CD4-positive, alpha-beta memory T cell (primary cell): ENCODE measurements at places on chromosomes 1 and 21. TPM values are rescaled to one million over a fixed set of nuclear protein-coding genes. Genes with fewer than 3 reads are reported as not detected.

The PTPN14 gene
- 0.20 TPM for total RNA-seq

The PAFAH2 gene
- 20.0 TPM for total RNA-seq

The CD84 gene
- 98.9 TPM for total RNA-seq

The TMPRSS2 gene
- not detected for total RNA-seq

The FCRL2 gene
- total RNA-seq = not detected

The SOX13 gene
- 9.1 TPM for total RNA-seq

The CAMTA1 gene
- 42.5 TPM for total RNA-seq

The HSPA6 gene
- total RNA-seq = 2.4 TPM

The BRDT gene
- total RNA-seq = 0.44 TPM

The OR14K1 gene
- not detected for total RNA-seq

The MMP23B gene
- total RNA-seq = 3.7 TPM

The PCSK9 gene
- total RNA-seq = not detected

DNA sequence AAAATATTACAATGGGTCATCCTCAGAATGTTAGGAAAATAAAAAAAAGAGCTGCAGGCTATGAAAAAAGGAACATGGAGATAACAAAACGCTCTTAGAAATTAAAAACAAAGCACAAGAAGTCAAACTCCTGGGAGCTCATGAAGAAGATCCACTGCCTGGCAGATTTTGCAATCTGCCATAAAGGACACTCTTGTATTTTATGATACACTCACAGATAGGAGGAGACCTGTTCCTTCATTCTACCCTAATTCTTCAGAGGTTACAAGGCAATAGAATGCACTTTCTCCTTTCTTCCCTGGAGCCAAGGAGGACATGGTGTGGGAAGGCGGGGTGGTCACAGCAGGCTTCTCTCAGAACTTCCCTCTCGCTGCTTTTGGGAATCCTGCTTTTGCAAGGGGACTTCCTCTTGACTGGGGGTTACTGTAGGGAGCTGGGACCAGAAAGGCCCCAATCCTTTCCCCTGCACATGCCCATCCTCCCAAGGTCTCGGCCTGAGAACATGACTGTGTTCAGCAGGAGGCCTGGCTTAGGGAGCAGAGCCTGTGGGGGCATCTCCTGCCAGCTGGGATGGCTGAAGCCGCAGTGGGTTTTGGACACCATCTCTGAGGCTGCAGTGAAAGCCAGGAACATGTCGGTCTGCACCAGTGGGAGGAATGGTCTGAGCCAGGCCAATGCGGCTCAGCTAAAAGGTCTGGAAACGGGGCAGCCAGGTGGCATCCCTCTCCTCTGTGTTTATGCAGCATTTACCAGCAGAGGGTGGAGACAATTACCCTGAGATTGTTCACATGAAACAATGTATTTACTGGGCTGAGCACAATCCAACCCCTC is 44.8 kb downstream of the GPR161 start:
- no peak overlapping the region for H3K27ac ChIP-seq
- no peaks in the 10 kb centered on the region for H3K27me3 ChIP-seq
- H3K4me3 ChIP-seq = no peak overlapping the region
- H3K4me1 ChIP-seq = no peaks in the 10 kb centered on the region

- H3K36me3 ChIP-seq = no peaks in the 10 kb centered on the region
- no peak for DNase-seq
- H3K27me3 ChIP-seq = no peaks in the 10 kb centered on the region
- no peaks in the 10 kb centered on the region for H3K4me1 ChIP-seq
- no peak overlapping the region for H3K27ac ChIP-seq
Observed at GRCh38 chr1:209948155-209948554, 10.1 kb downstream of the SYT14 start.

DNA sequence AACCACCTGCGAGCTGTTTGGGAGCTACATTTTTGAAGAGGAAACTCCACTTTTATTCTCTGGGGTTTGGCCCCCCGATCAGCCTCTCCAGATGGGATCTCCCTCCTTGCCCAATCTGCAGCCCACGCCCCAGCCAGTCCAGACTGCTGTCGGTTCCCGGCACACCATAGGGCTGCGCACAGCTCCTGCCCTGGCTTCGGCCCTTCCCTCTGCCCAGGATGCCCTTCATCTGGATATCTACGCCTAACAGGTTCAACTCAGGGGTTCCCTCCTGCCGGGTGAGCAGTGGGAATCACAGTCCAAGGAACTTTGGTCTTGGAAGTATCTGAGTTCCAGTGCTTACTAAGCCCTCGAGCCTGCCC is 135.3 kb downstream of the KAZN start:
- H3K27ac ChIP-seq = no peak overlapping the region
- H3K4me3 ChIP-seq = no peak overlapping the region
- H3K4me1 ChIP-seq = no peaks in the 10 kb centered on the region
- no peak for DNase-seq
- H3K36me3 ChIP-seq = no peaks in the 10 kb centered on the region

- no peaks in the 10 kb centered on the region for H3K36me3 ChIP-seq
- H3K4me3 ChIP-seq = no peak overlapping the region
- no peaks in the 10 kb centered on the region for H3K27me3 ChIP-seq
- DNase-seq = no peak
- H3K4me1 ChIP-seq = no peaks in the 10 kb centered on the region
- H3K27ac ChIP-seq = no peak overlapping the region
Observed at GRCh38 chr1:97365026-97365425, 555.8 kb downstream of the DPYD start.

- H3K4me1 ChIP-seq = no peaks in the 10 kb centered on the region
- H3K4me3 ChIP-seq = no peak overlapping the region
- no peaks in the 10 kb centered on the region for H3K36me3 ChIP-seq
Observed at GRCh38 chr1:59359325-59359724, 62.4 kb downstream of the FGGY start.

DNA sequence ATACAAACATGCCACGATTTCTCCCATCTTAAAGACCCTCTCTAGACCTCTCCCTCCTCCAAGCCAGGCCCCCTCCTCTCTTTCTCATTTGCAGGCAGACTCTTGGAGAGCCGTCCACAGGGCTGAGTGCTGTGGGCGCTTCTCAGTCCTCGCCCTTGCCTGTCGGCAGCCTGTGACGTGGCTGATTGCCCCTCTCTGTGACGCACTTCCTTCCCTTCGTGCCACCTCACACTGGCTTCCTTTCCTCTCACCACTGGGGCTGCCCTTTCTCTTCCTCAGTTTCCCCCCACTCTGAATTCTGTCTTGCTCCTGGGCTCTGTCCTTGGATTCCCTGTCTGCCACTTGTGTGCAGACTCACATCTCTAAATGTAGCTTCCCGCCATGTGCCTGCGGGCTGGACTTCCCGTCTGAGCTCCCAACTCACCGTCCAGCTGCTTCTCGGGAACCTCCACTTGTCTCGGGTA is 227.2 kb downstream of the CAMTA1 start:
- no peak for DNase-seq
- no peaks in the 10 kb centered on the region for H3K27me3 ChIP-seq
- H3K27ac ChIP-seq = no peak overlapping the region
- no peak overlapping the region for H3K4me3 ChIP-seq

DNA sequence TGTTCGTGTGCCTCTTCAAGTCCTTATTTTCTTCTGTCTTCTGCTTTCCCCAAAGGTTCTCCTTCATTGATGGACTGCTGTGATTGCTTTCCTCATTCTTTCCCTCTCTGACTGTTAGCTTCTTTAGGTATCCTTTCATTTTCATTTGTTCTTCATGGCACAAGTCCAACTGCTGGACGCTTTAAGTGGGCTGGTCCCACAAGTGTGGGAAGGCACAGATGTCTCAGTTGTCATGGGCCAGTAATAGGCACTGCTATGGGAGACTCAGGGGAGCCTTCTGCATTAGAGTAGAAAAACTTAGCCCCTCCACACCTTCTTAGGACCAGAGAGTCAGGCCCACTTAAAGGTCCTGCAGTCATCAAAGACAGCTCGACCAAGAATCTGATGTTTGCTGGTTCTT is 122.3 kb upstream of the C1orf105 start:
- no peak overlapping the region for H3K4me3 ChIP-seq
- no peak for DNase-seq
- no peaks in the 10 kb centered on the region for H3K27me3 ChIP-seq
- no peaks in the 10 kb centered on the region for H3K36me3 ChIP-seq

- H3K4me1 ChIP-seq = no peaks in the 10 kb centered on the region
- H3K27ac ChIP-seq = no peak overlapping the region
- no peaks in the 10 kb centered on the region for H3K27me3 ChIP-seq
- H3K4me3 ChIP-seq = no peak overlapping the region
Observed at GRCh38 chr21:40254540-40255465, 387.6 kb downstream of the PCP4 start.

GRCh38 chr1:89351597-89352311 is 12.1 kb upstream of the GBP6 start:
- no peaks in the 10 kb centered on the region for H3K27me3 ChIP-seq
- no peak for DNase-seq
- no peaks in the 10 kb centered on the region for H3K36me3 ChIP-seq
- no peaks in the 10 kb centered on the region for H3K4me1 ChIP-seq

DNA sequence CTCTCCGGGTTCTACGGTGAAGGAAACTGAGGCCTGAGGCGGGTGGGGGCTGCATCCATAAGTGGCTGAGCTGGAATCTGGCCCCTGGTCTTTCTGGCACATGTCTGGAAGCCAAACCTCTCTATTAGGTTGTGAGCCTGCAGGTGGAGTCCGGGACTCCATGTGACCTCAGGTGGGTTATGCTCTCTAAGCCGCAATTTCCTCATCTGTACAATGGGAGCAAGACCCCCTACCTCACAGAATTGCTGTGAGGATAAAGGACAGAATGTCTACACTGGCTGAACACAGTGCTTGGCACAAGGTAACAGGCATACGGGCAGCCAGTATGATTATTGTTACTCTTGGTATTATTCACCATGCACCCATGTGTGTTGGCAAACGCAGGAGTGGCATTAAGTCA is 6.7 kb downstream of the EPHA2 start:
- peaks cover 17% of the 10 kb centered on the region for H3K4me1 ChIP-seq
- H3K4me3 ChIP-seq = no peak overlapping the region
- H3K27me3 ChIP-seq = no peaks in the 10 kb centered on the region
- no peaks in the 10 kb centered on the region for H3K36me3 ChIP-seq
- no peak for DNase-seq

- no peak overlapping the region for H3K4me3 ChIP-seq
- H3K27ac ChIP-seq = no peak overlapping the region
- no peak for DNase-seq
Observed at GRCh38 chr1:54325284-54325683, 80.9 kb downstream of the SSBP3 start.

- no peak for DNase-seq
- H3K4me3 ChIP-seq = no peak overlapping the region
- no peaks in the 10 kb centered on the region for H3K36me3 ChIP-seq
- H3K27ac ChIP-seq = no peak overlapping the region
Observed at GRCh38 chr1:54011316-54012007, 6.5 kb downstream of the LDLRAD1 start.

DNA sequence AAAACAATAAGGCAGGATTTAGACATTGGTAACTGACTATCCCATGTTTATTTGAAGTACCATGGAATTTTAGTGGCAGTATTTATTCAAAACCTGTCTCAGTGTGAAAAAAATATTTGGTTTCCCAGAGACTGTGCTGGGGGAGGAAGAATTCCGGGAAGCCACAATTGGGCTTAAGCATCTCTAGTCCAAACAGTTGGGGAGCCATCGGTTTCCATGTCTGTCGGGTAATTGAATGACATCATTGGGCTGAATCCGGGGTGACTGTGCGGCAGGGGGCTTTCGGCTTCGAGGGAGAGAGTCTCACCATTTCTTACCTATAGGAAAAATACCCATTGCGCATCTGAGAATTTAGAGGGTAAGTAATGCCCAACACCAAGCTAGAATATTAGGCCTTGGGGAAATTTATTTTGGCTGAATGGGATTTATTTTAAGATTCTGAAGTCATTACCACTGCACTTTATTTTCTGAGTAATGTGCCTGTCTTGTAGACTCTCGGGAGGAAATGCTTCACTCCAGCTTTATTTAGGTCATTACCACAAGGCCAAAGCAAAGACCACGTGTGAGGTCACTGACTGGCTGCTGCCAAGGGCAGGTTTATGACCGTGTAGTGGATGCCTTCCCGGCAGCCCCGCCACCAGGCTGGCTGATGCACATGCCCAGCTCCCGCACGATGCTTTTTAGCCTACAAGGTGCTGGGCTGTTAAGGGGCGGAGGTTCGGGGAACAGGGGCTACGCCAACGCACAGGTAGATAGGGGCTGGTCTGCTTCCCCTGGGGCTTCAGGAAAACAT is 23.1 kb upstream of the UMODL1 start:
- no peaks in the 10 kb centered on the region for H3K27me3 ChIP-seq
- no peak for DNase-seq
- no peaks in the 10 kb centered on the region for H3K36me3 ChIP-seq
- H3K4me1 ChIP-seq = peaks cover 5% of the 10 kb centered on the region

DNA sequence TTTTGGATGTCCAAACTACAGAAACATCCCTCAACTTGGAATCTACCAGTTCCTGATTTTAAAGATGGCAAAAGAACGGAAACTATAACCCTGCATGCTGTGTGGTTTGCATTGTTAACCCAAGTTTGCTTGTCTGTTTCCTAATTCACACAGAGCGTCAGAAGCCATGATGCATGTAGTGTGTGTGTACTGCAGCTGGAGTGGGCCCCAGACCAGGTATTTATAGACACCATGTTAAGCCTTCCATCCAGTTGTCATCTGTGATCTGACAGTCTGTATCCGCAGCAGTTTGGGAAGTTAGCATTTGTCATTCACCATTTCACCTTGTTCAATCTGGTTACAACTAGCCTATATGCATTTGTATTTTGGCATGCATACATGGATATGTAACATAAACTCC is 27.7 kb upstream of the PLEKHM2 start:
- no peak for DNase-seq
- H3K27me3 ChIP-seq = no peaks in the 10 kb centered on the region
- H3K36me3 ChIP-seq = peaks cover 50% of the 10 kb centered on the region
- no peaks in the 10 kb centered on the region for H3K4me1 ChIP-seq

DNA sequence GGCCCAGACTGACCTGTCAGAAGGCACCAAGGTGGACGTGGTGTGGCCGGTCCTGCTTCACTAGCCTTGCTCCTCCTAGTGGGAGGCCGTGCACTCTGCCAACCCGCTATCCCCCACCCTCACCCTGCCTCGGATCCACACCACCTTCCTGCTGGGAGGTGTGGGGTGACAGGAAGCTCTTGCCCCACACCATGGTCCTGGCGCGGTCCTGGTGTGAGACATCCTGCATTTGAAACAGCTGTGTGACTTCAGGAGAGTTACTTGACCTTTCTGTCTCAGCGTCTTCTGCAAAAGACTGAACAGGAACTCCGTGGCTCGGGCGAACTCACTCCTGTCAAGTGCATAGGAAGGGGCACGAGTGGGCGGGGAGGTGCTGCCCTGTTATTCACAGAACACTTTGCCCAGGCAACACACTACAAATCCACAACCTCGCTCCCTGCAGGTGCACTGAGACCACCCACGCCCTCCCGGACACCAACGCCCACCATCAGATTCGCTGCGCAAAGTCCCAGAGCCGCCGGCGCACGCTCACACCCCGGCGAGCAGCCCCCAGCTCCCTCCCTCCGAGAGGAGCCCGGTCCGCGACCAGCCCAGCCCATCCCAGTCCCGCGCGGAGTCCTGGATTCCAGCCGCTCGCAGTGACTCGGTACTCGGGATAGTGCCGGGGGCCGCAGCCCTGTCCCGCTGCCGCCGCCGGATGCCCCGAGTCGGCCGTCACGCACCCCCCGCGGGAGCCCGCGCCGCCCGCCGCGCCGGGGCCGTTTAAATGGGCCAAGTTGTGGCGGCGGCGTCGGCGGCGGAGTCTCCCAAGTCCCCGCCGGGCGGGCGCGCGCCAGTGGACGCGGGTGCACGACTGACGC is at the start of gene SAMD11:
SAMD11 (plus strand) TSS at position 793 of the 860 bp plus-strand sequence. CDS start 509 bp downstream, outside the sequence.
- no peaks in the 10 kb centered on the region for H3K36me3 ChIP-seq
- peak; percentile 63 for DNase-seq
- H3K4me1 ChIP-seq = peaks cover 32% of the 10 kb centered on the region
- H3K27me3 ChIP-seq = peaks cover 38% of the 10 kb centered on the region

GRCh38 chr1:241641773-241642592 is 1.8 kb upstream of the CHML start:
- no peak overlapping the region for H3K27ac ChIP-seq
- H3K4me1 ChIP-seq = peaks cover 25% of the 10 kb centered on the region
- H3K36me3 ChIP-seq = no peaks in the 10 kb centered on the region
